A172 (cell line): ENCODE measurements at places on chromosomes 13 and 19. TPM values are rescaled to one million over a fixed set of nuclear protein-coding genes. Genes with fewer than 3 reads are reported as not detected.

Gene PABPC3
- total RNA-seq, result not detected in 2 replicates

Gene IL11
- 8.4 and 9.4 TPM in 2 replicates for total RNA-seq

Gene FCHO1
- total RNA-seq, result 0.67 and 2.1 TPM in 2 replicates

Gene KRTDAP
- total RNA-seq, result not detected in 2 replicates

- peak; percentile 46 for DNase-seq
These were observed 29.7 kb downstream of the NAXD start for GRCh38 chr13:110644892-110645521.

DNA sequence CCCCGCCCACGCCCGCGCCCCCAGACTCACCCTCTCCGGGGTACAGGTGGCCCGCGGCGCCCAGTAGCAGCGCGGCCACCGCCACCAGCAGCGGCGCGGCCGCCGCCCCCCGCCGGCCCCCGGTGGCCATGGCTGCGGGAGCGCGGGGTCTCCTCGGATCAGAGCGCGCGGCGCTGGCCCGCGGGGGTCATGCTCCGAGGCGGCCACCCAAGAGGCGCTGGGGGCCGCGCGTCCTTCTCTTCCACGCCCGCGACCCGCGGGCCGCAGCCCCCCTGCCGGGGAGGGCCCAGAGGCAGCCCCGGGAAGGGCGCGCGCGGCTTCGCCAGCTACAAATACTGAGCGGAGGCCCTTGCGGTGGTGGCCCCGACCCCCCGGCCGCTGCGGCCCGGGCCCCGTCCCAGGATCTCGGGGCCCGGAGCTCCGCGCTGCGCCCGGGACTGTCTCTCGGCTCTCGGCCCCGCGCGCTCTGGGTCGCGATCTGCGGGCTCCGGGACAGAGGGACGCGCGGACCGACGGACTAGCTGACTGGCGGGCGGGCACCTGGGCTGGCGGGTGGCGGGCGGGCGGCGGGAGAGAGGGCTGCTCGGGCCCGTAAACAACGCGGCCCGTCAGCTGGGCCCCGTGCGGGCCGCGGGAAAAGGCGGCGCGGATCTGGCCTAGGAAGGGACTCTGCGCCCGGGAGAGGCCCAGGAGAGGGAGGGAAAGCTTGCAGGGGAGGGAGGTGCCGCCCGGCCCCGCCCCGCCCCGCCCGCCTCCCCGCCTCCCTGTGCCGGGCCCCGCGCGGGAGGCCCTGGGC lies at the start of gene INSR:
Gene INSR (minus strand): TSS at position 653 of the 796 bp plus-strand sequence. CDS start 523 bp downstream, at position 130.
- peak; percentile 61 for DNase-seq
